ENCODE measurements at places on chromosomes 3 and 15.

DNA sequence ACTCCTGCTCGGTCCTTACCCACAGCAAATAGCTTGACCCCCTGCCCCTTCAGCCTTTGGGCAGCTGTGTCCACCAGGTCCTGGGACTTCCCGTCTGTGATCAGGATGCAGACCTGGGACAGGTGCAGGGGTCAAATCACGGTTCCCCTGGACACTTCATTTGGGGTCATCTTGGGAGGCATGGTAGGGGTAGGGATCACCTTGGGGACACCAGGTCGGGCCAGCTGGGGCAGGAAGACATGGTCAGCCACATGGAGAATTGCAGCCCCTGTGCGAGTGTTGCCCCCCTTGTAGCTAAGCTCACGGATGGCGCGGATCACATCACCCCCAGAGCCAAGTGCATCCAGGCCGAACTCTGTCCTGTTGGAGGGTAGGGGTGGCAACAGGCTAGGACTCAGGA, 1.8 kb downstream of the COL7A1 start:
- DNase-seq: no peak

DNA sequence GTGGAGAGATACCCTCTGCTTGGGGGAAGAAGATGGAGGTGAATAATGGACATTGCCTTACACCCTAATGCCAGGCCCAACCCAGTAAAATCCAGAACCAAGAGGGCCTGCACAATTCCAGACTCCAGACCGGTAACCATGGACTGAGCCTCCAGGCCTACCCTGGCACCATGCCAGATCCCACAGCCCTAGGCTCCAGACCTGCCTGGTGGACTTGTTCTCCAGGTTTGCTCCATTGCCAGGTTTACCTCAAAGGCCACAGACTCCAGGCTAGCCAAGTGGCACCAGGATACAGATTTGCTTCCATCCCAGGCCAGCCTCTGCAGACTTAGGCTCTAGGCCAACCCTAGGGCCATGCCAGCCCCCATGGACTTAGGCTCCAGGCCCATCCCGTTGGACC, 14.0 kb downstream of the PLCH1 start:
- no peak for DNase-seq

DNA sequence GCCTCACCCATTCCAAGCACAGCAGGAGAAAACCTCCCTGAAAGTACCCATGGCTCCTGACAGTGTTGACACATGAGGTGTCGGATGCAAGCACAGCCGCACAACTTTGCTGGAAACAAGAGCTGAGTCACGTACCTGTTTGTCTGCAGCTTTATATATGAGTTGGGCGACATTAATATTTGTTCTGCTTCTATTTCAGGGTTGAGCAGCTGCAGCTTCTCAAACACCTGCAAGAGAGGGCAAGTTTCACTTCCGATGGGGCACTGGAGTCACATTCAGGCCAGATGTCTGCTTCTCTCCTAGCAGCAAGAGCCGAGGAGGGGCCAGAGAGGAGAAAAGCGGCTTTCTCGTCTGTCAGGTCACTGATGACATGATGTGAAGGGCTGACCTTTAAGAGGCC, 88.0 kb downstream of the NUP210 start:
- no peak for DNase-seq

DNA sequence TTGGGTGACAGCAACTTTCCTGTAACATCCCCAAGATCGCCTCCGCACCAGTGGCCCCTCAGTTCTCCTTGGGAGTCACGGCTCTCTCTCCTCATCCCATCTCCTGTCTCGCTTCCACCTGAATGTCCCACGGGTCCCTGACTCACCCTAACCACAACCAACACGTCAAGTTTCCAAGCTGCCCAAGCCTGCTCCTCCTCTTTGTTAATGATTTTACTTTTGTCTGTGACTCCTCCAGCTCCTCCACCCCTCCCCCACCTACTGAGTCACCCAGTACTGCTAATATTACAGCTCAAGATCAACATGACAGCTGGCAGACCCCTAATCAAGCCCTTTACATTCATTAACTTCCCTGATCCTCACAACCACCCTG, 39.3 kb downstream of the BDH1 start:
- peak; percentile 70 for DNase-seq

GRCh38 chr15:86871964-86872363, 792.3 kb downstream of the AGBL1 start:
- no peak for DNase-seq

- DNase-seq: no peak
These were observed 2.8 kb downstream of the LOXL1 start for GRCh38 chr15:73928971-73929627.

- no peak for DNase-seq
These were observed 1043.6 kb downstream of the TUSC7 start for GRCh38 chr3:117752984-117753717.

DNA sequence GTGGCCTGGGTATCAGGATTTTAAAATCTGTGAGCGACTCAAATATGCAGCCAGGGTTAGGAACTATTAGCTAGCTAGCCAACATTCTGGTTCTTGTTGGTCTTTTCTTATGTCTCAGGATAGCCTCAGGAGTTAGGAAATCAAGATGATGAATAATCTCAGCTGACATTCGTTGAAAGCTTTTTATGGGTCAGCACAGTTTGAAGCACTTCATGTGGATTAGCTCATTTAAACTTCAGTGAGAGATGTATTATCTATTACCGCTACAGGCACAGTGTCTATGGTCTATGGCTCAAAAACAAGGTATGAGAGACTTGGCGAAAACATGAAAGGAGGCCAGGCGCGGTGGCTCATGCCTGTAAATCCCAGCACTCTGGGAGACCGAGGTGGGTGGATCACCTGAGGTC, 187.5 kb upstream of the THRB start:
- DNase-seq: no peak

DNA sequence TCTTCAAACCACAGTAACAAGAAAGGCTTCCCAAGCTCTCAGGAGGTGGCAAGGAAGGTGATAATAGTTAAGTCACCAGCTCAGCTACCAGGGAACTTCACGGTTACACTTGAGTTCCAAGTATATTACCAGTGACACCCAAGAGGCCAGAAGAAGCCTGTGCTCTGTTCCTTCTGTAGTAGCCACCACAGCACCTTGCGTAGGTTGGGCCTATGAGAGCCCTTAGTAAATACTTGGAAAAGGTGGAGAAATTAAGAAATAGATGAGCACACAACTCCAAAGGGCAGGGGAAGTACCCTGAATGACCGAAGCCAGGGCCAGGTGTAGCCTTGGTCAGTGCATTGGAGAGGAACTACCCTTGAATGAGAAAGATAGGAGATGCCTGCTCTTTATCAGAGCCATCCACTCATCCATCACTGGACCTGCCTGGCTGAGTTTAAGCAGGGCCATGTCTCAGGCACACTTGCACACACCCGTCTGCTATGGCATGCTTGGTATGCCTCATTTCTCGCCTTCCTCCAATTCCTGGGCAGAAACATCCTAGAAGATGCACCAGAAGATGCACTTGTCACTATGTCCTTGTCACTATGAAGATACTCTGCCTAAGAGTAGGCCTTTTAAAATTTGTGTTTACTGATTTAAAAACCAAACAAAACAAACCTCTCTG, 32.6 kb upstream of the NDUFB4 start:
- no peak for DNase-seq

GRCh38 chr3:147921051-147921450, 511.9 kb downstream of the ZIC1 start:
- no peak for DNase-seq

DNA sequence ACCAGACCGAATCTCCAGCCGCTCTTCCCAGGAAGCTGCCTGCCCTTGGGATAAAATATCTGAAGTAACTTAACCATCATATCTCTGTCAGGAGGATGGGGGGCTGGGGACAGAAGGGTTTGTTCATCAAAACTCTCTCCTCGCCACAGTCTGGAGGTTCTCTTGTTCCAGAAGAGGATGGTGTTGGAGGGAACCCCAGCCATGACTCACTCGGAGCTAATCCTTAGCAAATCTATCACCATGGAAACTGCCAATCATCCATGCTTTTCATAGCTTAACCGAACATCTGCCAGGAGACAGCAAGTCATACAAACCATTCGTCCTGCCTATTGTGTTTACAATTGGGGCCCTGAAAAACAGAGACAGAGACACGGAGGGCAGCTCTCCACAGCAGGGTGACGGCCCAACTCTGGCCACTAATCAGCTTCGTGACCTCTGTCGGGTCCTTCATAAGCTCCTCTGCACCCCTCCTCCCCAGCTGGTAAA, 73.8 kb upstream of the HEG1 start:
- DNase-seq: no peak

- DNase-seq: no peak
These were observed 22.5 kb upstream of the OTOL1 start for GRCh38 chr3:161474139-161474538.

DNA sequence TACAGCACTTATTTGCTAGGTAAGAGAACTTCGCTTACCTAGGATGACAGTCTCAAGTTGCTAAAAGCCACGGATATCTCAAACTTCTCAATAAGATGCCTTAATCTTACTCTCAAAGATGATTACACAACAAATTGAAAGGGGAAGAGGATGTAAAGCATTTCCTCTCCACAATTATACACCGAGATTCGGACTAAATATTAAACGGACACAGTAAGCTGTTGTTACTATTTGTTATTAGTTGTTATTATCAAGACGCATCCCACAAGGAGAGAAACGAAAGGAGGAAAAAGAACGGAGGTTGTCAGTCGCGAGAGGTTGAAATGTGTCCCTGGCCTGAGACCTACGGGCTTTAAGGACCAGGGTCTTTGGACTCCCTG, 660 bp downstream of the ZNF106 start:
- no peak for DNase-seq

- DNase-seq: no peak
These were observed 133.9 kb upstream of the LRRFIP2 start for GRCh38 chr3:37308247-37308646.

DNA sequence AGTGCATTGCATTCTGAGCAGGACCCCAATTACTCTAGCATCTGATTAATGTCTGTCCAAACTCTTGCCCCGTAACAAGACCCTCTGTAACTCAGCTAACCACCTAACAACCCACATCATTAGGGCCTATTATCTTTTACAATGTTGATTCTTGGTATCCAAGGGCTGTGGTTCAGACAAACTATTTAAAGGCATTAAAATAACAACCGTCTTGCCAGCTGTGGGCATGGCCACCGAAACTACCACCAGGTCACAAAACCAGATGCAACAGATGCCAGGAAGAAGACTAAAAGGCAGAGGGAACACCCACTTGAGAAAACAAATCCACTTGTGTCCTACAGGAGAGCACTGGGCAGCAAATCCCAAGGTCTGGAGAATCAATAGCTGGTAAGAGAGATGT, 262.9 kb downstream of the ERC2 start:
- no peak for DNase-seq

- no peak for DNase-seq
These were observed 19.5 kb downstream of the DNAJB11 start for GRCh38 chr3:186589856-186590579.

DNA sequence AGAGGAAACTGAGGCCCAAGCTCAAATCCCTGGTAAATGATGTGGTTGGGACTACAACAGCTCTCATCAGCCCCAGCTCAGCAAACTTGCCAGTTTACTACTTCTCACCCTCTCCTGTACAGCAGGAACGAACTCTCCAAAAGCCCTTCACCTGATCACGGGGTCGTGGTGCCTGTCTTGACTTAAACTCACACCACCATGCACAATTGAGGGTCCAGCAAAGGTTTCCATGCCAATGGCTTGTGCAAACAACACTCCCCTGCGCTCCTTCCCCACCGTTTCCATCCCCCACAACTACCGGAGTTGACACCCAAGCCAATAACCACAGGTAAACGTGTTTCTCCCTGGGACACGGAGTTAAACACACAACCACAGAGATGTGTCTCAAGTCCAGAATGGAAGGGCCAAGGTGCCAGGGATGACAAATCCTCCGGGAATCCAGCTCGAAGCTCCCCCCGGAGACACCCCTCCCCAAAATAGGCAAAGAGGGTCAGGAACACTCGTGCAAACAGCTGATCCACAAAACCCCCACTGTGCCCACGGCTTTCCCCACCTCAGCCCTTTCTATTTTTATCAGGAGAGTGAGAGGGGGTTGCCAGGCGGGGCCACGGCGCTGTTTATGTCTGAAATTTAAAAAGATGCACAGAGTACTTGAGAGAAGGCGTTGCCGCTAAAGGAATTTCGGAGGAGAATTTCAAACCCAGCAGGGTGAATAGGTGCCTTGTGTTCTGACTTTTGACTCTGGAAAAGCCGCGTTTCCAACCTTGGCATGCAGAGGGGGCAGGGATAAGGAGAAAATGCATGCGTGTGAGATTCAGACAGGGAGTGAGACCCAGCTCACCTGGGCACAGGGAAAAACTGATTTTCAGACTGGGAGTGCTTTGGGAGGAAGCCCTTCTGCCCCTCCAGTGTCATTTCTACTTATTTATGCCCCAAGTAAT, 10.6 kb upstream of the ACAN start:
- no peak for DNase-seq

GRCh38 chr15:81536356-81536755, 162.3 kb upstream of the TMC3 start:
- DNase-seq: no peak

- no peak for DNase-seq
These were observed 43.6 kb downstream of the HMG20A start for GRCh38 chr15:77464129-77464865.

DNA sequence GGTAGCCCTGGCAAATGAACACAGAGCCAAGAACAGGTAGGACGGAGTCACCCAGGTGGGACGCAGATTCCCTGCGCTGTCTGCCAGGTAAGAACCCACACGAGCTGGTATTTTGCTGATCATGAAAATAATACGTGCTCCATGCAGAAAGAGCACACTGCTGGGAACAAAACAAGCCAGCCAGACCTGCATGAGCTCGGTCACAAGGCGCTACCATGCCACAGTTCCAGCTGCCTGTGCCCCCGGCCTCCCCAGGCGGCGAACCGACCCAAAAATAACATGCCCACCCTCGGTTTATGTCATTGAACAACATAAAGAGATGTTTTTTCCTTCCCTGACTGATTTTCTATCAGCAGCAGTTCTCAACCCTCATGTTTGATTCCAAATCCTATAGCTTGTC, 25.8 kb downstream of the CYFIP1 start:
- DNase-seq: no peak

- DNase-seq: no peak
These were observed 54.6 kb upstream of the MYZAP start for GRCh38 chr15:57537072-57537471.

DNA sequence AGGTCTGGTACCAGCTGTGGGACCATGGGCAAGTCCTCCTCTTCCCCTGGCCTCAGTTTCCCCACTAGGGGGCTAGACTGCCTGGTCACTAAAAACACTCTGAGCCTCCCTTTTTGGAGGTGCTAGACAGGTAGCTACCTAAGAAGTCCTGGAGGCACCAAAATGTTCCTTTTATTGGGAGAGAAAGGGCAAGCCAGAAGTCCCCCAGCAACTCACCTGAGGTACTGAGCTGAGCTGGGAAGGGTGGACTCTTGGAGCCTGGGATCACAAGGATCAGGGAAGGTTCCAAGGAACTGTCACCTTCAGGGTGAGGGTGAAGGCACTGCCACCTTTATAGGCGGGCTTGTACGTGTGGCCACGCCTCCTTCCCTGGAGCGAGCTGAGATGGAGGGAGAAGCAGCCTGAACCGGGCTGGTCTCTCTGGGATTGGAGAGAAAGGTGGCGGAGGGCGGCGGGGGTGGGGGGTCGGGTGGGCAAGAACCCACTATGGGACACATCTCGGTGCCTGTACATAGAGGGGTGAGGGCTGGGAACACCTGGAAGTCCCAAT, at the start of gene CYP1A1:
Gene CYP1A1 (minus strand): TSS at position 304 of the 550 bp plus-strand sequence. CDS start 2,431 bp downstream, outside the sequence.
- peak; percentile 23 for DNase-seq

GRCh38 chr3:161395115-161396012, 24.0 kb upstream of the SPTSSB start:
- DNase-seq: peak; percentile 5

- no peak for DNase-seq
These were observed 240.4 kb downstream of the RPLP1 start for GRCh38 chr15:69693059-69693458.
